ENCODE measurements at places on chromosomes 7 and 10.
A peak's percentile ranks its signal among the peaks of the same experiment; 100 is the strongest.

- DNase-seq, result no peak
Observed at GRCh38 chr10:71579668-71580067, 139.9 kb downstream of the C10orf105 start.

DNA sequence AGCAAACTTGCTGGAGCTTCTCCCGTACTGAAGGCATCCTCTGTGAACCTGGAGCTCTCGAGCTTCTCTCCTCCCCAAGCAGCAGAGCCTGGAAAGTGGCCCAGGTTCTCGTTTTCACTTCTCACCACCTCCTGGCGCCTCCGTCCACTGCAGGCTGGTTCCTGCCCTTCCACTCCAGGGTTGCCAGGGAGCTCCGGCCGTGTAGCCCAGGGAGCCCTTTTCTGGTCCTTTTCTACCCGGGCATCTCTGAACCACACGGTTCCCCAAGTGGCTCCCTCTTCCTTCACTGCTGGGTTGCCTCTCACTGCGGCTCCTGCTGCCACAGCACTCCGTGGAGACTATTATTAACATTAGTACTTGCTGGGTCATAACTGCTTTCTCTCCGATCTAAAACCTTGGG, 208.6 kb upstream of the PPP2R2D start:
- no peak for DNase-seq

- DNase-seq, result no peak
Observed at GRCh38 chr7:7764520-7765396, 46.4 kb upstream of the RPA3 start.

DNA sequence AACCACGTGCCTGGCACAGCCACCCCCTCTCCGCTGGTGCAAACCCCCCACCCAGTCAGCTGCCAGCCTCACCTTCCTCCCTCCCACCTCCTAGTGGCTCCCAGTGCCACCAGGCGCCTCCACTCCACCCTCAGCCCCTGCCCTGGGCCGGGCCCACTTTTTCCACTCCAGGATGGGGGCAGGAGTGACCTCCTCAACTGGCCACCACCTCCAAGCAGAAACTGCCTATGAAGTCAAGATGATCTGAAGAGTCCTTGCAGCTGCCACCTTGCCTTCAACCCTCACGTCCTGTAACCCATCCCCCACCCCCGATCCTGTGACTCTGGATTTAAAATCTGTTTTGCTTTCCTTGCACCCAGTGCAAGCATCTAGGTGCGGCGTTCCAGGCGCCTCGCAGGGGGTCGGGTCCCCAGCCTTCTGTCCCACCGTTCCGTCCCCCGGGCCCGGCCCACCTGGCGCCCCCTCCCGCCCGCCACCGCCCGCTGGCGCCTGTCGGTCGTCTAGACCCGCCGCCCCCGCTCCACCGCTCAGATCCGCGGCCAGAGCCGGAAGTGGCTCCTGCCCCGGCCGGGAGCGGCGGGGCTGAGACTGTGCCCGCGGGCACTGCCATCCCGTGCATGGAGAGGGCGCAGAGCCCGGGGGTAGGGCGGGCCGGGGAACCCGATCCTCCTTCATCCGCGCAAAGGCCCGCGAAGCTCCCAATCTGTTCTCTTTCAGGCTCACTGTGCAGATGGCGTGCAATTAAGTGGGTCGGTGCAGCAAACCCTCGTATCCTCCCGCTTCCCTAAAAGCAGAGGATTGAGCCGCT, 51.2 kb upstream of the GTF2I start:
- DNase-seq, result peak; percentile 30

DNA sequence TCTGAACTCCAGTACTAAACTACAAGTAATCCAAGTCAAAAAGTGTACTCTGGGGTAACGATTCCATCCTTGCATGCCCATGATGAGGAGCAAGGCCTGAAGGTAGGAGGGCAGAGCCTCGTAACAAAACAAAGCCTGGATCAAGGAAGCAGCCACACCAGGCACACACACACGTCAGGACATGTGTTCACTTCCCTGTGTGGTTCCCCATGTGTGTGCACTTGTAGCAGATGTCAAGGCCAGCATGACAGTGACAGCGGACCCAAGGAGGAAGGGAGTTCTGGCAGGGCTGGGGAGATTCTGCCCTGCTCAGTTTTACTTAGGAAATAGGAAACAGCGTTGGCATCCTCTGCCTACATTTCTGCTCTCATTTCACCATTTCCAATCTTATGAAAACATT, 92.8 kb downstream of the ALOX5 start:
- no peak for DNase-seq

DNA sequence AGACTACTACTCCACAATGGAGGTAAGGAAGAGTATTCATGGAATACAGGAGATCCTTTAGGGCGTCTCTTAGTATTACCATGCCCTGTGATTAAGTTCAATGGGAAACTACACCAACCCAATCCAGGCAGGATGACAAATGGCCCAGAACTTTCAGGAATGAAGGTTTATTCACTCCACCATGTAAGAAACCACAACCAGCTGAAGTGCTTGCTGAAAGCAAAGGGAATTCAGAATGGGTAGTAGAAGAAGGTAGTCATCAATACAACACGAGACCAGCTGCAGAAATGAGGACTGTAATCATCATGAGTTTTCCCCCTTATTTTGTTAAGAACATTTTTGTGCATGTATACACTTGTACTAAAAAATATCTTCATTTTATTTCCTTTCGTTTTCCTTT, 76.6 kb downstream of the GPR37 start:
- no peak for DNase-seq

DNA sequence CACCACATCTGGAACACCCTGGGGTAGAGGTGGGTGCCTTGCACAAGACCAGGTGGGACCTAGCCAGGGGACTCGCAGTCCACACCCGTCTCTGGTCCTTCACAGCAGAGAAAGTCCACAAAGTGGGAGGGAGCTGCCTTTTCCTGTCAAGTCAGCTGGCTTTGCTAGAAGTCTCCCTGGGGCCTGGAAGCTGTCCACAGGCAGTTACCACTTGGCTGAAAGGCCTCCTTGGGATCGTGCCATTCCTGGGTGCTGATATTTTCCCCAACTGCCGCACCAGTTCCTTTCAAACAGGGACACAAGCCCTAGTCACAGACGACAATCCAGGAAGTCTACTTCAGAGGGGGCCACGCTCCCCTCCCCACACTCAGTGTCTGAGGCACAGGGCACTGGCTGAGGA, 75.4 kb downstream of the AFAP1L2 start:
- no peak for DNase-seq

GRCh38 chr10:35640951-35641675, 983 bp downstream of the FZD8 start:
- DNase-seq, result peak; percentile 86

- peak; percentile 26 for DNase-seq
Observed at GRCh38 chr7:111090846-111091245, at the start of gene LRRN3. Gene LRRN3 (plus strand): TSS chr7:111091127. CDS start chr7:111122773, 31,646 bp downstream.

DNA sequence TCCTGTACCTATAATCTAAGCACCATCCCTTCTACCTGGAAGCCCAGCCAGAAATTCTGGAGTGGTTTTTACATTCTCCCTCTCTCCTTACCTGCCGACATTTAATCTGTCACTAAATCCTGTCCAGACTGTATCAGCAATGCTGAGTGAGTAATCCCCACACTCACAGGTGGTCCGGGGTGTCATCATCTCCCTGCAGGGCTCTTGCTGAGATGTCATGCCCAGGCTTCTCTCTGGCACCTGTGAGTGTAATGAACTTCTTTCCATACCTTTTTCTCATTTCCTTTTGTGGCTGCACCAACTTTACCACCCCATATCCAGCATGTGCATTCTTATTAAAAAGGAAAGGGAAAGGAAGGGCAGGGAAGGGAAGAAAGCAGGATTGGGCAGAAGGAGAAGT, 355.2 kb downstream of the CCSER2 start:
- DNase-seq, result no peak

DNA sequence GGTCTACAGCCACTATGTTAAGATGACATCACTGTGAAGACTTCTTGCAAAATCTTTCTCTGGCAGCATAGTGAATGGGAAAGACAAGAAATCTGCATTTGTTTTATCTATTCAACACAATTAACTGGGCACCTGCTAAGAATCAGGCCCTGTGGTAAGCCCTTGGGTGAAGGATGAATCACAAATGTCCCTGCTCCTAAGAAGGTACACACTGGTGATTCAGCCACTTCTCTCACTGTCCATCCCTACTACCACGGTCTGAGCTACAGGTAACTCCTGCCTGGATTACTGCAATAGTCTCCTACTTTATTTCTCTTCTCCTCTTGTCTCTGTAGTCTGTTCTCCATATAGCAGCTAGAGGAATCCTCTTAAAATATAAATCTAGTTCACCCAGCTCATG, 116.1 kb downstream of the HIBADH start:
- no peak for DNase-seq

GRCh38 chr10:132564249-132564605, 26.6 kb downstream of the INPP5A start:
- DNase-seq, result no peak

DNA sequence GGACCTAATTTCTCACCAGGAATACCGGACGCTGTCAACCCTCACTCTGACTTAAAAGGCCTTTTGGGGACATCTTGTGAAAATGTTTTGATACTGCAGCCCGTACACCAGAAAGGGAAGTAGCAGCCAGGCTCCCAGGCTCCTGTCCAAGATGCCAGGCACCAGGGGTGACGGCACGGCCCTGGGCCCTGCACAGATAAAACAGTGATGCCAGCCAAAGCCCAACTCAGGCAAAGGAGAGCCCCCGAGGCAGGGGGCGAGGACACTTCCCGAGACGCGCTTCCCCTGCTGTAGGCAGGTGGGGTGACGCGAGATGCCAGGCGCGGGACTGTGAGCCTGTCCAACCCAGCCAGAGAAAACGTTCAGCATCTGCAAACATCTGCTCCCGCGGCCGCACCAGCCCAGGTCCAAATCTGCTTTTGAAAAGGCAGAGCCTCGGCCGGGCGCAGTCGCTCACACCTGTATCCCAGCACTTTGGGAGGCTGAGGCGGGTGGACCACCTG, 15.7 kb downstream of the ZFAND2A start:
- DNase-seq, result no peak

DNA sequence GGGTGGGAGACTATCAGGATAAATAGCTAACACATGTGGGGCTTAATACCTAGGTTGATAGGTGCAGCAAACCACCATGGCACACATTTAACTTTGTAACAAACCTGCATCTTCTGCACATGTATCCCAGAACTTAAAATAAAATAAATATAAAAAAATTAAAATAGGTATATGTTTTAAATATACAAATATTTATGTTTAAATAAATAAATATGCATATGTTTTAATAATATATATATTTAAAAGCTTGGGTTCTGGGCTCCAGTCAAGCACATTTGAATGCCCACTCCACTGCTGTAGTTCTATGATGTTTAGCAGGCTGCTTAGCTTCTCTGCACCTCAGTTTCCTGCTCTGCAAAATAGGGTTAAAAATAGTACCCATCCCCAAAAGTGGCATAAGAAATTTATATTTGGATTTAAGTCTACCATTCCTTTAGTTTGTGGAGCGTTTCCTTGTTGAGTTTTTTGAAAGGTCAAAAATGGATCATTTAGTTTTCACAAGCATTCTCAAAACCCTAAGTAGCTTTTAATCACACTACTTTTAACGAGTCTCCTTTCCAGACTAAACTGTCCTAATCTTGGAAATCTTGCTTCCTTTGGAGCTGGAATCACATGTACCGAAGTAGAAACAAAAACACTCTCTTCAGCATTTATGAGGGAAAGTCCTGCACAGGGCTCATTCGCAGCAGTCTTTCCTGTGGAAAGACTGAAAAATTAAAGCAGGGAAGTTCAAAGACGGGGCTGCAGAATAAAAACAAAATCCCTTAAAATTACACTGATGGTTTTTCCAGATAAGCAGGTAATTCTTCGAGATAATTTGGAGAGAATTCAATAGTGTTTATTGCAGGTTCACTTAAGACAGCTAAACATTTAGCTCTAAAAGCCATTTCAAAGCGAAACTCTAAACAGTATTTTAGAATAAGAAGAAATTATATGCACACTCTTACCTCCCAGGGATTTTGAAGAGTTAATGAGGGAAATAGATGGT, 111.7 kb upstream of the LYZL1 start:
- no peak for DNase-seq

DNA sequence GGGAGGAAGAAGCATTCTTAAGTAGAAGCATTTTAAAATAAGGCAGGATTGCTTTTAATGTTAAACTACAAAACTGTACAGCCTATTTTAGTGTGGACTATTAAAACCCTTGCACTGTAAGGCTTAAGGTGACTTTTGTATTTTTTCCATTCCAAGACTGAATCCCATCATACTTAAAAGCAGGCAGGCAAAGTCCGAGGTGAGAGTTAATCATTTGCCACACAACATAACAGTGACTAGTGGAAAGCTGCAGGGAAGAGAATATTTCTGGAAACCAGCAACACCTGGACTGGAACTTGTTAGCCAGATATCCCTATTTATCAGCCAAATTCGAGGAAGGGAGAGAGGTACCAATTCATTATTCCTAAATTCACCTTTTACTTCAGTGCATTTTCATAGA, 3.5 kb downstream of the PRR15 start:
- DNase-seq, result no peak

GRCh38 chr7:94296881-94297280, 97.8 kb upstream of the COL1A2 start:
- no peak for DNase-seq

- peak; percentile 72 for DNase-seq
Observed at GRCh38 chr10:30435073-30435422, 1.1 kb downstream of the MAP3K8 start.

GRCh38 chr7:69419934-69420333, 178.3 kb upstream of the AUTS2 start:
- DNase-seq, result peak; percentile 59

- peak; percentile 36 for DNase-seq
Observed at GRCh38 chr10:5888351-5888750, 1.3 kb downstream of the ANKRD16 start.

DNA sequence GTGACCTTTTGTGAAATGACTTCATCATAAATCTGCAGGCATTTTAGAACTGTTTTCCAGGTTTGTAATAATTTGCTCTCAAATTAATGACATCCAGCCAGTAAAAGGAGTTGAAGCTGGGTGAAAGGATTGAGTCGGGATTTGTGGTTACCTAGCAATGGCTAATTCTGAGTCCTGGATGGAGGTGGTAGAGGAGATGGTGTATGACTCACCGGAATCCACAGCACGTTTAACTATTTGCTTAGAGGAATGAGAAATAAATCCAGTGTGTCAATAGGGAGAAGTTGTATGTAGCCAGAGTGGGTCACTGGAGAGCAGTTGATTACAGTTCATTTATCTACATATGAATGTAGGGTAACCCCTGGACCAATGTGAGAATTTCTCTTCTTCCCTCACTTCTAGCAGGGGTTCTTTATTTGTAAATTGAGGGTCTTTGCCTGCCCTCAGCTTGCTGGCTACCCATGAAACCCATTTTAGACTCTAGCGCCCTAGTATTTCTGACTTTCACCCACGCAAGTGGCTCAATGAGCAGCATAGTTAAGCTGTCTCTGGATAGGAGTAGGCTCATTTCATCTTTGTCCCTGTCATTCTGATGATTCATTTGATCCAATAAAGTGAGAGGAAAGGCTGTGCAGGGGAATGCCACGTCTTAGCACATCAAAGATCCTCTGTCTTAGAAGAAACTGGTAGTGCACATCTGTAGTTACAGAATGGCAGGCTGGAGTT, 547.8 kb downstream of the SORCS3 start:
- DNase-seq, result peak; percentile 85

GRCh38 chr7:118472581-118472980, 248.1 kb downstream of the ANKRD7 start:
- DNase-seq, result no peak

All from fibroblast of skin of right biceps (primary cell).